ENCODE measurements at places on chromosomes 4 and X.

GRCh38 chr4:16227462-16227868, 1.2 kb upstream of the TAPT1 start:
- peak; percentile 55 for DNase-seq

GRCh38 chr4:10009861-10010500, 11.3 kb downstream of the SLC2A9 start:
- peak; percentile 66 for DNase-seq

GRCh38 chrX:56994375-56995270, 718 bp downstream of the SPIN3 start:
- peak; percentile 8 for DNase-seq

DNA sequence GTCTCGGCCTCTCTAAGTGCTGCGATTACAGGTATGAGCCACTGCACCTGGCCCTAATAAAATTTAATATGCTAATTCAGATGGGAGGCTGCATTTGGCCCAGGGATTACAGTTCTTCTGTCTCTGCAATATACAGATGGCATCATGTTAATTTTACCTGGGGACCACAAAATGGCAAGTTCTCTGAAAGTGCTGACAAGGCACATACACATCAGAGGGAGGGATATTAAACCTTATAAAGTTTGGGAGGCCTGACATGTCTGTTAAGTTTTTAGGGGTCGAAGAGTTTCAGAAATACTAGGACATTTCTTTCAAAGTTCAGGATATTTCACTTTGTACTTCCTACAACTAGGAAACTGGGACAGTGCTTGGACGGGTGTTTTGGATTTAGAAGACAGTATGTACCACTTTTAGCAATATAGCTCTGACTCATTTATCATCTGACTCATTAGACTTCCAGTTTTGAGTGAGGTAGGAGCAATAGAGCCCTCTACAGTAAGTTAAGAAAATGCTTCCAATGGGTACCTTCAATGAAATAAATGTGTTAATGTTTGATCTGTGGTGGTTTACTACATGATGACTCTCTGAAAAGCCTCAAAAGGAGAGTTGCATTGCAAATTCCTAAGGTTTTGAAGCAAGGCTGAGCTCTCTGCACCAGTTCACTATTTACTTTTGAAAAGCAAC, 981.0 kb upstream of the HS3ST1 start:
- no peak for DNase-seq

GRCh38 chr4:149914119-149915115, 98.8 kb upstream of the IQCM start:
- peak; percentile 82 for DNase-seq

DNA sequence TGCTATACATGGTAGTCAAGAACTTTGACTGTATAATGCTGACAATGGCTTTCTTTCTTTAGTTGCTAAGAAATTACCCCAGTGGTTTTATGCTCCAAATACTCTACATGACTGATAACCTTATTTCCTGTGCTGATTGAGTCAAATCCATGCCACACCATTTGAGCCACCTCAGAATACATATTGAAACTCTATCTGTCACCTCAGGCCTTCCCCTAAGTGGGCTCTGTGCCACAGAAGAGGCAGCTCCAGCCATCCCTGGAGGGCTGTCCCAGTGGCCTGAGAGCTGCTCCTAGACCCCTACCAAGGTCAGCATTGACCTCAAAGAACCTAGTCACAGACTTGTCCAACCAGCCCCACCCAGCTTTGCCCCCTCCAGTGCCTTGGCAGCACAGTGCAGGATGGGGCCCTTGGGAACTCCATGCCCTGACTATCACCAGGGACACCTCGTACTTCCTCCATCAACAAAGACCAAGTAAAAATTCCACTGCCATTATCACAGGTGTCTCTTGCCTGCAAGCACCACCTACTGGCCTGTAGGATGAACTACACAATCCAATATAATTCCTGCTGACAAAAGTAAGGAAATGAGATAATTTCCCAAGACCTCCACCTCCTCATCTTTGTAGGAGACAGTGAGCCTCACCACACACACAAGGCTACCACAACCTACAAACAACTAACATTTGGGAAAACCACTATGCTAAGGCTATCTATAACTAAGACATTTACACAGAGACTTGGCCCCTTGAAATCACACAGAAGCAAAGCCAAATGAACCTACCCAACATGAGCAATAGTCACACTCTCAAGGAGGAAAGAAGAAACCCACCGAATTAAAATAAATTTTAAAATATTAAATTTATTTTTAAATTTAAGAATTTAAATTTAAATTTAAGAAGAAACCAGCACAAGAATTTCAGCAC, 239.9 kb downstream of the NKX6-1 start:
- DNase-seq = peak; percentile 48

DNA sequence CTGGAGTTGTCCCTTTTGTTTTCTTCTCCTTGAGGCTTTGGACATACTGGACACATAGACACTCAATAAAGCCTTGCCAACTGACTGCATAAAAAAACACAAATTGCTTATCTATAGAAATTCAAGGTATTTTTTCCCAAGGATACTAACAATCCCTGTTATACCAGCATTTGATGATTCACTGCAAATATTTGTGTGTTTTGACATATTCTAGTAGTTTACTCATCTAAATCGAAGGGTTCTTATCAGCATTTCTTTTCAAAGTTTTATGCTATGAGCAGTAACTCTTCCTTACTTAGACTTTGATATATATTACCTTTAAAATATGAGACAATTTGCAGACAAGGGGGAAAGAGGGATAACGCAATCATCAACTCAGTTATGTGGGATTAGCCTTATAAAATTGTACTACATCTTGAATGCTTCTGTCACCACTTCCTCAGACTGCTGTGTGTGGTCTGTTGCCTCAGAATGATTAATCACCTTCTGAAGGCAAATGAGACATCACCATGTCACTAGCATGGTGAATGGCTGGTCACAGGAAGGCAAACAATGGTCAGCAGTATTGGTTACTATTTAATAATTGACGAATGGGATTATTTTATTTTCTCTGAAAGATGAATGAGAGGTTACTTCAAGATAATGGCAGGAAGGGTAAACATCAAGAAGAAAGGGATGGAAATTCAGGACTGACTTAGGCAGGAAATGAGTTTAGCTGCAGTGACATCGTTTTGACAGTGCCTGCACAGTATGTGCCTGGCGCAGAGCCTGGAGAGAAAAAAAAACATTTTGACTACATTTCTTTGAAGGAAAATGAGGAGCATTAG, 544.3 kb upstream of the CNKSR2 start:
- no peak for DNase-seq

- DNase-seq = no peak
Observed at GRCh38 chr4:152724494-152724893, 44.7 kb upstream of the TMEM154 start.

DNA sequence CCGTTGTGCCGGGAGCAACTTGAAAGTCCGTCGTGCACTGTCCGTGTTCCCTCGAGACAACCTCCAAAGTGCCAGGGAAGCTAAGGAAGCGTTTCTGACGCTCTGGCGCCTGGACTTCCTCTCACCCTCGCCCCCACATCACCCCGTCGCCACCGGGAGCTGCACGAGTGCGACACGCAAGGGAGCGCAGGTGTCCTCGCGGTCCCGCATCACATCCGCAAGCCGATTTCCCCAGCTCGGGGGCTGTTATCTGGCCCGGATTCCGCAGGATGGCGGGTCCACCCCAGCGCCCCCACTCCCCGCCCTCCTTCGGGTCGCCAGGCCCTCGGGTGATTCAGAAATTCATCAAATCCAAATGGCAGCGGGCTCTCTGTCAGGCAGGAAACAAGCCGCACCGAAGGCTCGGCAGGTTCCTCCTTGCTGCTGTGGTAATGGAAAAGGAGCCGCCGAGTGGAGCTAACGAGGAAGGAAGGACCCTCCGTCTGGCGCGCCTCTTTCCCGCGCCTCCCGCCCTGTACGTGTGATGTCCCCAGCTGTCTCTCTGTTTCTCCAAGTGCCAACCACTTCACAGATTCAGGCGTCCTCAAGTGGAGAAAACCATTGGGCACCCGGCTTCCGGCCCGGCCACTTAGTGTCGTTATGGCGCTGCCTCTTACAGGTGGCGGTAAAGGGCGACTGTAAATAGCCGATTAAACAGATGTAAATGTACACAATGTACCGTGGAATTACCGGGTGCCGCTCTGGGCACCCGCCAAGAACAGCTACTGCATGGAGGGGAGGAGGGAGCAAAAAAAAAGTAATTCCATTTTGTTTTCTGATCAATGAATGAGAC, 921 bp upstream of the SETD7 start:
- peak; percentile 71 for DNase-seq

- DNase-seq = no peak
Observed at GRCh38 chrX:51456246-51456645, 40.1 kb downstream of the NUDT11 start.

DNA sequence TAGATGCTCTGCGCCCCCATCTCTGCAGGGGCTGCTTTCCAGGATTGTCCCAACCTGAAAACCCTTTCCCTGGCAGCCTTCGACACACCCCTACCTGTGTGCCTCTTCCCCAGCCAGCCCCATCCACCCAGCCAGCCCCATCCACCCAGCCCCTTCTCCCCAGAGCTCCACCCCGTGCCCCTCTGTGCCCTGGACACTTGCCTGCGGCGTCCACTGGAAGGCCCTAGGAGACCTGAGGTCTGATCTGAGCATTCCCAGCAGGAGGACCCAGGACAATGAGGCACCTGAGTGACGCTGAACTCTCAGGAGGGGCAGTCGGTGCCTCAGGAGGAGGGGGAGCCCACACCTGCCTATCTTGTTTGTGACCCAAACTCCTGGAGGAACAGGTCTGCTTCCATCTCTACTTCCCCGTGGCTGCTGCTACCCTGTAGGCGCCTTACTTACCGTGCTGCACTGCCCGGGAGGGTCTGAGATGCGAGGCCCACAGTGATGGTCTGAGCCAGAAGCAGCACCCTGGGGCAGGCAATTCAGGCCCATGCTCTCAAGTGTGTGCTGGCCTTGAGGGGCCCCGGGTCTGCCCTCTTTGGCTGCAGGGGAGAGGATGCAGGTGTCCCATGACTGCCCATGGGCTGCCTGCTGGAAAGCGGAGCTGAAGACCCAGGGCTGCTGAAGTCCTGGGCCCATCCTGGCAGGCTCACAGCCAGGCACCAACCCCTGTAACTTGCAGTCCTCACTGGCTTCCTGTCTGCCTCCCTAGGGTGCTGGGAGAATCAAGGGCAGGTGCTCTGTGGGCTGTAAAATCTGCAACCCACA, 4.9 kb downstream of the LRPAP1 start:
- no peak for DNase-seq

DNA sequence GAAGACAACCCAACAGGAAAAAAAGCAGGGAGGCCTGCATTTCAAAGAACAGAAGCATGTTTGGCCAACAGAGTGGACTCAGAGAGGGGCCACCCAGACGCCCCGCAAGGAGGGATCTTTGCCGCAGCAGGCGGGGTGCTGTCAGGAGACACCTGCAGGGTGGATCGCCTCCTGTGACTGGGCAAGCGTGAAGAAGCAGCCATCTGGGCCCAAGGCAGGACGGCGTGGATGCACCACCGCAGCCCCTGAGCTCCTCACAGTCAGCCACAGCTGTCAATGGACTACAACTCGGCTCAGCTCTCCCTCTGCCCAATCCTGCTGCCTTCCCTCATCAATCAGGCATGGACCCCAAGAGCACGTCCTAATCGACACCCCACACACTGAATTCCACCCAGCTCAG, 32.0 kb upstream of the MAN2B2 start:
- DNase-seq = no peak

- peak; percentile 80 for DNase-seq
Observed at GRCh38 chr4:54971474-54971950, 153.9 kb downstream of the KDR start.

DNA sequence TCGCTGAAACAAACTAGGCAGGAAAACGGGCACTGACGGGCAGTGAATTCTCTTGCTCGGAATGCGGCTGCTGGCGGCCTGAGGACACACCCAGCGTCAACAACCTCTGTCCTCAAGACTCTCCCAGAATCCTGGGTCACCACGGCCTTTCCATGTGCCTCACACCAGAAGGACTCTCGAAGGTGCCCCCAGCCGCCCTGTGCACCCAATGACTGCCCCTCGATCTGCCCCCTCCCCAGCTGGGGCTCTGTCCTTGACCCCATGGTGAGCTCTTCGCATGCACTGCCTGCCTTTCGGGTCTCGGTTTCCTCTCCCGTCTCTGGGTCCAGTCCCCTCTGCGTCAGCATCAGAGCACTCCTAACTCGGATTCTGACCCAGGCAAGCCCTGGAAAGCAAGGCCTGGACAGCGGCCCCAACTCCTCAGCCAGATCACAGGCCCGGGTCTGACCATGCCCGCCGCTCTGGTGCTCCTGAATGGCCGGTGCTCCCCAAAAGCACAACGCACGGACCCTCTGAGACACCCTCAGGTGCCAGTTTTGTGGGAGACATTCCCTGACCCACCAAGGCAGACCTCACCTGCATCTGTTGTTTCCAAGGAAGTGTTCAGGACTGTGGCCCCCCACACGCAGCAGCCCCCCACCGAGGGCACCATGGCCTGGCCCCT, 56.0 kb downstream of the ACOX3 start:
- no peak for DNase-seq

DNA sequence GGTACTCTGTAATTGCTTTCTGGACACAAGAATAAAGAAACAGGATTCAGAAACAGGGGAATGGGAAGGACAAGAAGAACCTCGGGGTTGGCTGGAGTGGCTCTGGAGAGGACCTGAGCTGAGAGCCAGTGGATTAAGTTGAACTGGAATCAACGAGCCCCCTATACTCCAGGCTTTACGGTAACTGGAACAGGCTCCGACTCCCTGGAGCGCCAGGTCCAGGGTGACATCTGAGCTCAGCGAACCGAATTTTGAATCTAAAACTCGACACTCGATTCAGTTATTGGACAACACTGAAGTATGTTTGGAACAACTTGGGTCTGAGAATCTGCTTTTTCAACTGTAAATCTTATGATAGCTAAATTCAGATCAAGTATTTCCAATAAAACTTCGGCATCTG, 23.9 kb downstream of the HMX1 start:
- DNase-seq = no peak

- DNase-seq = no peak
Observed at GRCh38 chr4:147050356-147050765, 104.7 kb upstream of the TTC29 start.

- no peak for DNase-seq
Observed at GRCh38 chrX:2828959-2829411, 255 bp downstream of the GYG2 start.

DNA sequence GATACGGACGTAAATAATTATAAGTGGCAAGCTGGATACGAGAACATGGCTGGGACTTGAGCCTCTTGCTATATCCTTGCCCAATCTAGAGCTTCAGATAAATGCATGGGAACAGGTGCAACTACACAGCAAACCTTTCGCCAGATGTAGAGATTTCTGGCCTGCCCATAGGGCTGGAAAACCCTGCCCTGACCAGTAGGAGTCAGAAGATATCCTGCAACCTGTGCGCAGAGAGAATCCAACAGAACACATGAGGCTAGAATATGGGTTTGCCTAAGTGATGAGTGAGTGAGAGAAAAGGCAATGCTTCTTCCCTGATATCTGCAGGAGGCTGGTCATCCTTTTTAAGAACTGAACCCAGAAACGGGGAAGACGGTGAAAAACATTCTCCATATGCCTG, 805.3 kb upstream of the TENM3 start:
- DNase-seq = no peak
